Stimulated activated CD8-positive, alpha-beta memory T cell treated with anti-CD3 and anti-CD28 coated beads, Interleukin-2, amount 100 ng/mL, for 1 hour (primary cell): ENCODE measurements at places on chromosomes 3 and 15.

GRCh38 chr3:11140713-11141104 lies 13.6 kb upstream of the HRH1 start:
- DNase-seq, result no peak

- DNase-seq, result no peak
Observed at GRCh38 chr3:170323331-170323730, 34.2 kb upstream of the SKIL start.

- no peak for DNase-seq
Observed at GRCh38 chr15:51499379-51499976, 123.1 kb downstream of the DMXL2 start.

GRCh38 chr3:30691249-30691880 lies 85.0 kb downstream of the TGFBR2 start:
- no peak for DNase-seq

GRCh38 chr3:54188176-54188791 lies 65.9 kb downstream of the CACNA2D3 start:
- DNase-seq, result no peak

GRCh38 chr3:53137835-53138446 lies 7.7 kb upstream of the RFT1 start:
- DNase-seq, result no peak

DNA sequence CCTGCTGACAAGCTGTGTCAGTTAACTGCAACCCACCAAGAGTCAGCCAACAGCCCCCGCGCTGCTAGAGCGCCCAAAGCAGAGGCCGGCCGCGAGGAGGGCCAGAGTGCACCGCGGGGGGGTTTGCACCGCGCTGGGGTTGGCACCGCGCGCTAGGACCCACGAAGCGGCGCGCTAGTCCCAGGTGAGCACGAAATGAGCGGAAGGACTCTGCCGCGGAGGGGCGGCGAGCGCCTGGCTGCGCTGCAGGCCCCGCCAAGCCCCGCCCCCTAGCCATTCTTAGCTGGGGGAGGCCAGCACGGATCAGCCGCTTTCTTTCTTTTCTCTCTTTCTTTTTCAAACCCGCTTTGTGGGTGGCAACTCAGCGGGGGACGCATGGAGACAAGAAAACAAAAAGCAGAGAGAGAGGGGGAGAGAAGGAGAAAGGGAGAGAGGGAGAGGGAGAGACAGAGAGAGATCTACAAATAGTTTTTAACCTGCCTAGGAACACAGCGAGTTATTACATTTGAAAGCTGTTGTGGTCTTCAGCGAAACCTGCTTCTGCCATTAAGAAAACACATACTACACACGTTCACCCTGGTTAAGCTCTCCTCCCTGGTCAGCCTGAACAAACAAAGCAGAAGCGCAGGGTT lies 6.9 kb upstream of the FOXB1 start:
- DNase-seq, result no peak

GRCh38 chr3:139561959-139562676 lies 22.6 kb upstream of the RBP1 start:
- no peak for DNase-seq

DNA sequence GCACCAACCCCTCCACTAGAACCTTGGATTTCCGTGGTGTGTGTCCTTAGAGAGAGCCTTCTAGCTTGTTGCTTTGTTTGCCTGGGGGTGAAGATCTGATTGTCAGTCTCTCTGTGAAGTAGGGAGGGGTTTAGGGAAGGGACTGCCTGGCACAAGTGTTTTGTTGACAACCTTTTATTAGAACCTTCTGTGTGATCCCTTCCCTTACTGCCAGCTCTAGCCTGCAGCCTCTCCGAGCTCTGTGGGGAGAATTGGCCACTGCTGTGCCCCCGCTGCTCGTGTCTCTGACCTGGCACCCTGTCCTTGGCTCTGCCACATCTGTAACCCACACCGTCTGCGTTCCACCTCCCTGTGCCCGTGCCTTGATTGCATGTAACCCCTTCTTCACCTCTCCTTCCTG lies 30.9 kb upstream of the PCSK6 start:
- no peak for DNase-seq

GRCh38 chr3:196350067-196350466 lies 11.9 kb upstream of the TM4SF19 start:
- no peak for DNase-seq

DNA sequence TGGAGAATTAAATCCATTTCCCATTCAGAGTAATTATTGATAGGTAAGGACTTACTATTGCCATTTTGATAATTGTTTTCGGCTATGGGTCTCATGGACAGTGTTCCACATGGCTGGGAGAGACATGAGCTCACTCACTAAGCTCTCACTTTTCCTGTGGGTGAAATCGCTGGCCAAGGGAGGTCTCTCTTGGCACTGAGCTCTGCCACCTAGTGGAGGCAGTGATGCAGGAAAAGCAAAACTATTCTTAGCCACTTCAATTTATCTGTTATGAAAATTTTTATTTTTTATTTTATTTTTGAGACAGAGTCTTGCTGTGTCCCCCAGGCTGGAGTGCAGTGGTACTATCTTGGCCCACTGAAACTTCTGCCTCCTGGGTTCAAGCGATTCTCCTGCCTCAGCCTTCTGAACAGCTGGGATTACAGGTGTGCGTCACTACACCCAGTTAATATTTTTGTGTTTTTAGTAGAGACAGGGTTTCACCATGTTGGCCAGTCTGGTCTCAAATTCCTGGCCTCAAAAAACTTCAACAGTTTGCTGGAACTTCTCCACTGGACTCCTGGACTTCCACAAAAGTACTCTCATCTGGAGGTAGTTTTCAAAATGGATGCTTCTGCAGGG lies 4.7 kb upstream of the RNF13 start:
- peak; percentile 27 for DNase-seq

DNA sequence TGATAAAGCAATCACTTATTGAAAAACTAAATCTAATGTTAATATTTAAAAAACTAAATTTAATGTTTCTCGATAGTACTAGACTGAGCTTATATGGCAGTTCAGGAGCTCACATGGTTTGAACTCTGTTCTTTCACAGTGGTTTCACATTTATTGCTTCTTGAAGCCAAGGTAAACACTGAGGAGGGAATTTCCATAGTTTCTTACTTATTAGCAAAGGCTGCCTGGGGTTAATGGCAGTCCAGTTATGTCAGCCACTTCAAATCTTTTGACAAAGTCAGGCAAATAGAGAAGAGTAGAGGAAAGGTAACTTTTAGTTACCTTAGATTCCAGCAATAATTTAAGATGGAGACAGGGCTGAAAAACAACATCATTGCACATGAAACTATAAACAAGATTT lies 831.5 kb downstream of the ROBO2 start:
- DNase-seq, result no peak

- no peak for DNase-seq
Observed at GRCh38 chr3:16994854-16995525, 110.2 kb downstream of the PLCL2 start.
